ENCODE measurements at places on chromosomes 11 and 22. TPM values are rescaled to one million over a fixed set of nuclear protein-coding genes. Genes with fewer than 3 reads are reported as not detected.

Gene OR51E2
- total RNA-seq = 0.06 TPM

Gene CNIH2
- total RNA-seq = not detected

Gene HBG2
- not detected for total RNA-seq

Gene YPEL4
- 0.41 TPM for total RNA-seq

Gene DDIAS
- total RNA-seq = 1.2 TPM

Gene PLXNB2
- total RNA-seq = 130 TPM

Gene IGLL5
- total RNA-seq = not detected

Gene MS4A8
- not detected for total RNA-seq

Gene RAB3IL1
- 3.7 TPM for total RNA-seq

Gene TP53AIP1
- total RNA-seq = not detected

Gene OR51B2
- total RNA-seq = not detected

Gene CRYBB2
- 1.1 TPM for total RNA-seq

Gene HBG1
- total RNA-seq = not detected

Gene CTSF
- 55.9 TPM for total RNA-seq

Gene IL18BP
- 3.7 TPM for total RNA-seq

Gene PAK1
- 9.9 TPM for total RNA-seq

Gene CHST1
- total RNA-seq = 42.1 TPM

Gene NCF4
- not detected for total RNA-seq

Gene TMEM184B
- 128 TPM for total RNA-seq

Gene USH1C
- total RNA-seq = not detected

Gene POU2F3
- total RNA-seq = not detected

Gene OR56A1
- under 0.01 TPM for total RNA-seq

Gene C2CD2L
- 8.9 TPM for total RNA-seq

Gene PLEKHA7
- total RNA-seq = 0.39 TPM

Gene EIF3D
- total RNA-seq = 360 TPM

Gene CBX6
- 50.9 TPM for total RNA-seq

Gene DLG2
- total RNA-seq = 0.63 TPM

Gene MS4A12
- not detected for total RNA-seq

Gene MUC5AC
- total RNA-seq = not detected

Gene CRYBA4
- not detected for total RNA-seq

Gene PAX6
- not detected for total RNA-seq

Gene CBLIF
- not detected for total RNA-seq

Gene ABCC8
- total RNA-seq = not detected

Gene MMP8
- not detected for total RNA-seq

Gene C22orf42
- not detected for total RNA-seq

Gene TMPRSS13
- total RNA-seq = 0.06 TPM

Gene CCDC81
- 2.8 TPM for total RNA-seq

Gene ISX
- total RNA-seq = not detected

Gene CCDC116
- 0.35 TPM for total RNA-seq

All from glomerular endothelial cell (primary cell).